ENCODE measurements at places on chromosomes 6 and 20.

- peak; percentile 70 for DNase-seq
These were observed 8.8 kb upstream of the PERP start for GRCh38 chr6:138115877-138116660.

DNA sequence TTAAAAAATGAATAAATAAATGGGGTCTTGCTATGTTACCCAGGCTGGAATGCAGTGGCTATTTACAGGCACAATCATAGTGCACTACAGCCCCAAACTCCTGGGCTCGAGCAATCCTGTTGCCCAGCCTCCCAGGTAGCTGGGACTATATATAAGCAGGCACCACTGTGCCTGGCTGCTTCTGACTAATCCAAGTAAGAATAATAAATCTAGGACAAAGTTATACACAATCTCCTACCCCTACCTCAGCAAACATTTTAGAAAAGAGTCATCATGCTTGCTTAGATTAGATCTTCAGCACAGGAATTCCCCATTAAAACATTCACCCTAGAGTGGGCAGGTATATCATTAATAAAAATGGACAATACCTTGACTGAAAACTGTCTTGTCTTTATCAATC is 124.6 kb downstream of the REV3L start:
- DNase-seq: no peak

- DNase-seq: no peak
These were observed 913 bp downstream of the BTN2A2 start for GRCh38 chr6:26383624-26384417.

- no peak for DNase-seq
These were observed 42.0 kb upstream of the HIVEP1 start for GRCh38 chr6:11970114-11970513.

- peak; percentile 13 for DNase-seq
These were observed 234.4 kb downstream of the SIM1 start for GRCh38 chr6:100230115-100230952.

DNA sequence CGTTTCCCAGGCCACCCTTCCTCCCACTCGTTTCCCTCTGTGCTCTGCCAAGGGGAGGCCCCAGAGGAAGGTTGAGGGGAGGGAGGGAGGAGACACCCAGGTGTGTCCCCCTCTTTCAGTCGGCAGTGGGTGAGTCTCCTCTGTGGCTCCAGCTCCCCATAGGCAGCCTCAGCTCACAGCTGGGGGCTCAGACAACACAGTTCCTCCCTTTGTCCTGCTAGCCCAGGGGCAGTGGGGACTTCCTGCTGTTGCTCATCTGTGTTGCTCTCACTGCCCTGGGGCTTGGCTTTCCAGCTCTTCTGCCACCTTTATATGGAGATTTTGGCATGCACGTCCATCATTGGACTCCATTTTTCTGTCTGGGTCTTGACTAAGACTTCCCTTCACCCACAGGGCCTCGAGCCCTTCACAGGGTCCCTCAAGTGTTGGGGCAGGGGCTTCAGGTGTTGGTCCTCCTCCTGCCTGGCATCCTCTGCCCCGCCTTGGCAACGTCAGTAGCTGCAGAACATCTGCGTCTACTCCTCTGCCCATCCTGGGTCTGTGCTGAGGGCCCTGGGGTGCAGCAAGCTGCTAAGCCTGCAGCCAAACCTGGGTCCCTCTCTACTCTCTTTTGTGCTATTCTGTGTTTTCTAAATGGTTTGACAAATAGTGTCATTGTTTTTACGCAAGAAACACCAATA is 190.6 kb upstream of the PMEPA1 start:
- no peak for DNase-seq

DNA sequence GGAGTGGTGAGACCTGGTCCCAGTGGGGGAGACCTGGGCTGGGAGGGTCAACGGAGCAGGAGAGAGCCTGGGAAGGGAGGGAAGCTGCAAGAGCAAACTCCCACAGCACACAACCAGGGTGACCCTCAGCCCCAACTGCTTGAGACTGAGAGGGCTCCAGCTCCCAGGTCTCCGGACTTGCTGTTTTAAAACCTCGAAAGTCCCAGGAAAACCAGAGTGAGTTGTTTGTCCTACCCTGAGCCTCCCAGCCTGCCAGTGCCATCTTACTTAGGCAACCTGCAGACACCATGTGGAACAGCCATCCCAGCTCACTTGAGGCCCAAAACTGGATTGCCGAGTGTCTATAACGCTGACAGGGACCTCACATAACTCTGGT is 4.8 kb upstream of the NTSR1 start:
- DNase-seq: no peak

DNA sequence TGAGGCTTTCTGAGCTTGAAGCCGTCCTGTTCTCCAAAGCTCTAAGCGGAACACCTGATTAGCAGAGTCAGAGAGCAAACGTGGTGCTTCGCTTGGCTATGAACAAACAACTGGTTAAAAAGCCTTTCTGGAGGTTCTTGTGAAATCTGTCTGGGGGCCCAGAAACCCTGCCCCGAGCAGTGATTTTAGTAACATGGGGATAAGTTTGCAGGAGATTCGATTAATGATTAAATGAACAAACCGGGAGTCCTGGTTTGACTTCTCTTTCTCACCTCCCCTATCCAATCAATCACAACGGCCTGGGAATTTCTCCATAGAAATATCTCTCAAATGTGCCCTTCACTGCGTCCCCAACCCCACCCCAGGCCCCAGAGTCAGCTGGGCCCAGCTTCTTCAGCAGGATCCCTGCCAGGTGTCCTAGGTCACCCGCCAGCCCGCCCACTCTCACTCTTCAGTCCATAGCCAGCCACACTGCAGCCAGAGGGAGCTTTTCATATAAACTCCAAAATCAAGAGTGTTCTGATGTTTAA is 43.6 kb downstream of the ZDHHC14 start:
- DNase-seq: no peak

- DNase-seq: peak; percentile 20
These were observed 1.5 kb downstream of the ZBTB46 start for GRCh38 chr20:63829603-63829944.

DNA sequence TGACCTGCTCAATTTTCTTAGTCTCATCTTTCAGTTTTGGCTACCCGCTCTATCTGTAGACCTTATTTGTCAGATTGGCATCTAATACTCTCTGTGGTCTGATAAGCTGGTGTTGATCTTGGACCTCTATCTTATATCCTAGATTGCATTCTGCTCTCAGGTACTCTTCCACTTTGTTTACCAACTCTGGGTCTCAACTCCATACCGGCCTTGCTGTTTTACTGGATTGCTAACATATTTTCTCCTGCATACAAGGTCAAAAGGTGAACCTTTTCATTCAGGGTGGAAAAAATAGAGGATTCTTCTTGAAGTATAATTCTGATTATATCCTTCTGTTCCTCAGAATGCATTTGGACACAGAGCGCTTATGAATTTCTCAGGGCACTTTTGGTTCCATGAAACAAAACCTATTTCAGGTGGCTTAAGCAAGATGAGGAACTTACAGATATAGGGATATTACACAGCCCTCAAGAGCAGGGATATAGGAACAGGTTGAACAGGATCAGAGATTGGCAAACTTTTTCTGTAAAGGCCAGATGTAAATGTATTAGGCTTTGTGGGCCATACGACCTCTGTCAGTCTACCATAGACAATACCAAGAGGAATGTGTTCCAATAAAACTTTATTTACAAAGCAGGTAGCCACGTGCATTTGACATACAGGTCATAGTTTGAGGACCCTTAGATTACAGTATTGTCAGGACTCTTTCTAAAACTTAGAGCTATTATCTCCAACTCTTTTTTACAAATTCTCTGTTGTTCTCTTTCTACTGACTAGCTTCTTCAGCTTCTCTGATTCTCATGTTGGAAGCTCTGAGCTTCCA is 2.5 kb upstream of the SH3BGRL2 start:
- DNase-seq: no peak

DNA sequence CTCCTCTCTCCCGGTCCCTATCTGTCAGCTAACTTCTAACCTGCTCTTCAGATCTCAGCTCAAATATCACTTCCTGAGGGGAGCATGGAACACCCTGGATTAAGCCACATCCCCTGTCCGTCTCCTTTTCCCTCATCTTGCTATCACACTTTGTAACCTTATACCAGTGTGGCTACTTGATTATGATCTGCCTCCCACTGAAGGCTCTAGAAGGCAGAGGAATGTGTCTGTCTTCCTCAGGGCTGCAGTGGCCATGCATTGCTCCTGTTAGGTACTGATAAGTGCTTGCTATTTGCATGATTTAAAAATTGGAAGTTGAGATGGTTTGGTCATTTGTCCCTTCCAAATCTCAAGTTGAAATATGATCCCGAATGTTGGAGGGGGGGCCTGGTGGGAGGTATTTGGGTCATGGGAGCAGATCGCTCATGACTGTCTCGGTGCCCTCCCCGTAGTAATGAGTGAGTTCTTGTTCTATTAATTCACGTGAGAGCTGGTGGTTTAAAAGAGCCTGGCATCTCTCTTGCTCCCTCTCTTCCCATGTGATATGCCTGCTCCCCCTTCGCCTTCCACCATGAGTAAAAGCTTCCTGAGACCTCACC is 71.4 kb downstream of the PLCB4 start:
- no peak for DNase-seq

GRCh38 chr20:45229264-45230056 is 8.3 kb downstream of the SEMG2 start:
- peak; percentile 49 for DNase-seq

DNA sequence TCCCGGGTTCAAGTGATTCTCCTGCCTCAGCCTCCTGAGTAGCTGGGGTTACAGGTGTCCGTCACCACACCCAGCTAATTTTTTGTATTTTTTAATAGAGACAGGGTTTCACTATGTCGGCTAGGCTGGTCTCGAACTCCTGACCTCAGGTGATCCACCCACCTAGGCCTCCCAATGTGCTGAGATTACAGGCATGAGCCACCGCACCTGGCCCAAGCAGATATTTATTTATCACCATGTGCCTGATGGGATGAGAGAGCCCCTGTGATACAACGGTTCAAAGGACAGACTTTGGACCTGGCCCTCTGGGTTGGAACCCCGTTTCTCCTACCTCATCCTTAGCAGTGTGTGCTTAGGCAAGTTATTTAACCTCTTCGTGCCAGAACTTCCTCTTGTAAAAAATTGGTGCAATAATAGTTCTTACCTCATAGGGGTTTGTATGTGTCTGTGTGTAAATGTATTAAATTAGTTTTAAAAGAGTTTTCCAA is 19.2 kb upstream of the STK38 start:
- DNase-seq: peak; percentile 15

DNA sequence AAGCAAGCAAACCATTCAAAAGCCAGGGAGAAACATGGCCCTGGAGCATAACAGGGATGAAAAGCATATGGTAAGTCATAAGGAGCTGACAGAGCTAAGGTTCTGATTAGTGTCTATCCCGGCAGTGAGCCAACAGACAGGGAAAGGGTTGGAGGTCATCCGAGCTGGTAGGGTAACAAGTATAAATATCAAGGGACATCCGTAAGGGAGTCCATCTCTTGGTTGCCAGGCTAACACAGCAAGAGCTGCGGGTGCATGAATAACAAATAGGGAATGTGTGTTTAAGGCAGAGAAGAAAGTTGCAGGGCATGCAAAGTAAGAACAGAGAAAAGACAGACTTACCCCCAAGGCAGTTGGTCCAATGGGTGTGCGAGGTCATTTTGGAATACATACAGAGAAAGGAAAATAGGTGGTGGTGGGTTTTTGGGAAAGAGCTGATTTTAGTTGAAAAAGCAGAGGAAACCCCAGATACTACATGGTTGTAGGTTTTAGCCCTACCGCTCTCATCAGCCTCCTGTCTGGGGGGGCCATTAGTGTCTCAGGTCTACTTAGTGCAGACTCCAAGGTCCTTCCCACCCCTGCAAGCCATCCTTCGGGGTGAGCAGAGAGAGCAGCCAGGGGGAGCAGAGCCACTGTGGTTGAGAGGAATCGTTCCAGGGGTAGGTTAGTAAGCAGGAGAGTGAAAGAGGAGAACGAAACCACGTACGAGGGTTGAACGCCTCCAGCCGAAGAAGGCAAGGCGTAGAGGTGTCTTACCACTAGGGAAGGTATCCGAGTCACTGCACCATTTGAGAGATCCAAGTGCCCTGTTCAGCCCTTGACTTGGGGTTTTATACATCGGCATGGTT is at the start of gene ERVFRD-1:
TSS of gene ERVFRD-1 (minus strand) at position 805 of the 848 bp plus-strand sequence. CDS start 6,415 bp downstream, outside the sequence.
- DNase-seq: no peak

- no peak for DNase-seq
These were observed 1112.3 kb upstream of the CITED2 start for GRCh38 chr6:140486450-140487361.

- DNase-seq: no peak
These were observed 5.6 kb upstream of the R3HDML start for GRCh38 chr20:44331201-44331600.

- DNase-seq: no peak
These were observed 334.8 kb upstream of the MARCKS start for GRCh38 chr6:113522376-113522775.

- DNase-seq: no peak
These were observed 65.3 kb downstream of the CTNNBL1 start for GRCh38 chr20:37759052-37759553.
